ENCODE measurements at places on chromosomes 1 and 21. TPM values are rescaled to one million over a fixed set of nuclear protein-coding genes. Genes with fewer than 3 reads are reported as not detected.

Gene OR2T29
- total RNA-seq, result not detected

Gene TNFRSF4
- total RNA-seq, result 0.50 TPM

Gene YIPF1
- total RNA-seq, result 19.4 TPM

Gene CD2
- 0.65 TPM for total RNA-seq

Gene IGSF9
- not detected for total RNA-seq

Gene FCGR3B
- total RNA-seq, result not detected

Gene FAM72D
- not detected for total RNA-seq

Gene PKP1
- total RNA-seq, result 0.50 TPM

Gene VCAM1
- total RNA-seq, result 5.8 TPM

Gene MYOG
- total RNA-seq, result not detected

Gene DPT
- total RNA-seq, result 126 TPM

Gene GPR89A
- total RNA-seq, result 15.6 TPM

Gene OR2M3
- total RNA-seq, result not detected

Gene C1orf87
- total RNA-seq, result not detected

Gene TGFB2
- 6.5 TPM for total RNA-seq

Gene S100A16
- 67.9 TPM for total RNA-seq

Gene SYT6
- not detected for total RNA-seq

Gene PAQR6
- 2.9 TPM for total RNA-seq

Gene LAPTM5
- total RNA-seq, result 37.0 TPM

Gene IFI44
- total RNA-seq, result 12.5 TPM

Gene ILDR2
- total RNA-seq, result 13.0 TPM

Measured in esophagus muscularis mucosa (tissue), 4 donors.